Uterus (tissue), 4 donors: ENCODE measurements at places on chromosomes 2 and 18.

- DNase-seq, result no peak
These were observed 35.1 kb downstream of the LOXHD1 start for GRCh38 chr18:46621871-46622270.

- DNase-seq, result no peak
These were observed 12.9 kb upstream of the SNORC start for GRCh38 chr2:232857158-232857563.

DNA sequence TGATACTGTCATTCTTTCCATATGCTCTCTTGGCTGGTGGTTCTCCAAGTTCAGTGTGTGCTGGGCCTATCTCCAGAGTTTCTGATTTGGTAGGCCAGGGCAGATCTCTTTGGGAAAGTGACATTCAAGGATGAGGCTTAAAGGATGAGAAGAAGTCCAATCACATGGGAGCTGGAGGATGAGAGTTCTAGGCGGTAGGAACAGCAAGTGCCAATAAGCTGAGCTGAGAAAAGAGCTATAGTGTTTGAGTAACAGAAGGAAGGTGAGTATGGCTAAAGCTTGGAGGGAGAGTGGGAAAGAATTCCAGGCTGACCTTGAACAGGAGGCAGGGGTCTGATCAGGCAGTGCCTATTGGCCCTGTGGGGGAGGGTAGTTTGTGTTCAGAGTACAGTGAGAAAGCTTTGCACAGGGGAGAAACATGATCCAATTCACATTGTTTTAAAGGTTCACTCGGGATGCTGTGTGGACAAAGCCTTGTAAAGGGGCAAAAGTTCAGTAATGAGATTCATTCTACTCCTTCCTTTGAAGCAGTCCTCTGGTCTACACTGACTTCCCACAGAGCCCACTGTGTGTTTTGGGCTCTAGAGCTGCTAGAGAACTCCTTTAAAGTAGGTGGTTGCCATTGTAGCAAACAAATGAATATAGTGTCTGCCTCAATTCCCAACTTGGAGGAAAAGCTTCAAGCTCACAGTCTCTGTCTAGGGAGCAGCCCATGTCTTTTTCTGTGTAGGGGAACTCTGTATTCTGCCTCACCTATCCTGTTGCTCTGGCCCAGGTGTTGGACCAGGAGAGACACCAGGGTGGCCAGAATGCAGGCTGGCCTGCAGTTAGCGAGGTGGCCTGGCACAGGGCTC lies 81.8 kb downstream of the FASTKD2 start:
- no peak for DNase-seq

- DNase-seq, result peak; percentile 2
These were observed 16.2 kb upstream of the GPC1 start for GRCh38 chr2:240419271-240419670.

- DNase-seq, result no peak
These were observed 1.1 kb downstream of the HK2 start for GRCh38 chr2:74834792-74835755.

GRCh38 chr18:48385596-48385995 lies 23.6 kb downstream of the ZBTB7C start:
- DNase-seq, result no peak

DNA sequence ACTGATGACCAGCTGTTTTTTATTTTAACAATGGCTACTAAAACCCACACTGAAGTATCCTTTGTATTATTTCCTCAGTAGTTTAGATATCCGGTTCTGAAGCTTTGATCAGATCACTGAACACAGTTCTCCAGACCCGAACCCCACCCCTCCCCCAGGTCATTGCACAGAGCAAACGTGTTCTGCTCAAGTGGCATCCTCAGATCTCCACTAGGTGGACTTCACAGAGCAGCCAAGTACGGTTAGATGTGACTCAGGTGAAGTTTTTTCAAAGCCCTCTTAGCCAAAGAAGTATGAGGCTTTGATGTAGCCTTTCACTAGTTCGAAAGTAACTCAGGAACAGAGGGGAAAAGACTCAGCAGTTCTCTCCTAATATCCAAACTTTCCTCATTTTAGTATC lies 142.7 kb upstream of the NRP2 start:
- no peak for DNase-seq

DNA sequence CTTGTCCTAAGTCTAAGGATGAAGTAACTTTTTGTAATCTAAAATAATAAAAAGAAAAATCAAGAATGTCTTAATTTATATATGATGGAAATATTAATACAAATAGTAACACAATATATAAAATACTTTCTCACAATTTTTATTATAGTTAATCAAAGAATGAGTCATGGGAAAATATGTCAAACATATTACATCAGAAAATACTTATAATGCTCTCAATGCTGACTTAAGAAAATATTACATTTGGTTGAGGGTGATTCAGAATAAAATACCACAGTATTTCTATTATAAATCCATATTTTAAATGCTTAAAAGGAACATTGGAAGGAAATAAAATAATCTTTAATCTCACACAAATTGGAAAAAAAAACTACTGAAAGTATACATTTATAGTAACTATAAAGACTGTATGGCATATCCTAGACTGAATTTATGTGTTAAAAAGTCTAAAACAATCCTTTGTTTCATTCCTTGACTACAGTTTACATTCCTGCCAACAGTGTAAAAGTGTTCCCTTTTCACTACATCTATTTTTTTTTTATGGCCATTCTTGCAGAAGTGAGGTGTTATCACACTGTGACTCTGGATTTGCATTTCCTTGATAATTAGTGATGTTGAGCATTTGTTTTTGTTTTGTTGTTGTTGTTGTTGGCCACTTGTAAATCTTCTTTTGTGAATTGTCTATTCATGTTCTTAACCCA lies 1573.5 kb upstream of the ACVR2A start:
- no peak for DNase-seq

- DNase-seq, result no peak
These were observed 56.9 kb upstream of the LPIN2 start for GRCh38 chr18:3069671-3070433.

GRCh38 chr2:28155627-28156026 lies 237.0 kb upstream of the FOSL2 start:
- no peak for DNase-seq

GRCh38 chr18:45198526-45198925 lies 416.8 kb upstream of the SLC14A2 start:
- no peak for DNase-seq

- DNase-seq, result no peak
These were observed 33.7 kb upstream of the APCDD1 start for GRCh38 chr18:10420561-10421352.

DNA sequence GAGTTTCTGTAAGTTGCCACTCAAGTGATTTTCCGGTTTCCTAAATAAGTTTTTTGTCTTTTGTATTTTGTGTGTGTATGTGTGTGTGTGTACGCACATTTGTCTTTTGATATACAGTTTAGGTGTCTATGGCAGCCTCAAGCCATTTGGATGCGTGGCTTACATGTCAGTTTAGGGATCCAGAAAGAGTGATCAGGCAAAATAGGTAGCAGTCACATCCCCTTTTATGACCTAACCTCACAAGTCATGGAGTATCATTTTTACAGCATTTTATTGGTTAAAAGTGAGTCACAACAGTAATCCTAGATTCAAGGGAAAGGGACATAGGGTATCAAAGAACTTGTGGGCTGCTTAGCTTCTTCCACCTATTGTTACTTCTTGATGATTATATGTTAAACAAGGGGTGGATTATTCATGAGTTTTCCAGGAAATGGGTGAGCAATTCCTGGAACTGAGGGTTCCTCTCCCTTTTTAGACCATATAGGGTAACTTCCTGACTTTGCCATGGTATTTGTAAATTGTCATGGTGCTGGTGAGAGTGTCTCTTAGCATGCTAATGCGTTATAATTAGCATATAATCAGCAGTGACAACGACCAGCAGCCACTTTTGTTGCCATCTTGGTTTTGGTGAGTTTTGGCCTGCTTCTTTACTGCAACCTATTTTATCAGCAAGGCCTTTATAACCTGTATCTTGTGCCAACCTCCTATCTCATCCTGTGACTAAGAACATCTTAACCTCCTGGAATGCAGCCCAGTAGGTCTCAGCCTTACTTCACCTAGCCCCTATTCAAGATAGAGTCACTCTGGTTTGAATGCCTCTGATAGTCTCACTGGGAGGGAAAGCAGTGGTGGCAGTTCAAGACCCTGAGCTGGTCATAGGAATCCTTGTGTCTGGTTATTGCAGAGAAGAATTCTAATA lies 8.6 kb upstream of the SOCS6 start:
- DNase-seq, result no peak

GRCh38 chr2:197377670-197378069 lies 57.2 kb downstream of the SF3B1 start:
- DNase-seq, result no peak

- DNase-seq, result no peak
These were observed 27.0 kb downstream of the MFSD6 start for GRCh38 chr2:190435031-190435670.

- DNase-seq, result no peak
These were observed 370.9 kb upstream of the RND3 start for GRCh38 chr2:150858382-150858781.

DNA sequence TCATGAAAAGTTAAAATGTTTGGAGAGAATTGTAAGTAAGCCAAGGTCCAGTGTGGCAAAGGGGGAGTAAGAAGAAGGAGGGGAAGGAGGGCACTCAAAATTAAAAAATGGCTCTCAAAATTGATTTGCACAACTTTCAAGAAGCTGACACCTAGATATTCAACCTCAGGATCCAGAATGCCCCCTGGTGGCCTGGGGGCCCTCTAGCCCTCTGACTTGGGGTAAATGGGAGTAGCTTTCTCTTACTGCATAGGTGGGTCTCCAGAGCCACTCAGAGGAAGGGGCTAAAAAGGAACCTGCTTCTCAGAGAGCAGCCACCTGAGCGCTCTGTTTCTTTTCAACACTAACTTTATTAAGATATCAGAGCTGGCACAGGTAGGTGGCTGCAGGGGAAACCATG lies 968.5 kb downstream of the BCL11A start:
- DNase-seq, result no peak

DNA sequence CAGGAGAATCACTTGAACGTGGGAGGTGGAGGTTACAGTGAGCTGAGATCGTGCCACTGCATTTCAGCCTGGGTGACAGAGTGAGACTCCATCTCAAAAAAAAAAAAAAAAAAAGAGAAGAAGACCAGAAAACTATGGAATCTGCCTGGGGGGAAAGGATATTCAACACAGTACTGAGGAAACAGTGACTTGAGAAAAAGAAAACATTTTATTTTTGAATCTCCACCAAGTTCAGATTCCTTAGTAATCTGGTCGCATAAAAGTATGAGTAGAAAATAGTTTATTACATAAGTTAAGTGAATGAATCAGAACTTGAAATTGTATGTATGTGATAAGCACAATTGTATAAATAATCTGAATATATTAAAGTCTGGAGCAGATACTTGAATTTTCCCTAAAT lies 13.0 kb upstream of the HAT1 start:
- no peak for DNase-seq

DNA sequence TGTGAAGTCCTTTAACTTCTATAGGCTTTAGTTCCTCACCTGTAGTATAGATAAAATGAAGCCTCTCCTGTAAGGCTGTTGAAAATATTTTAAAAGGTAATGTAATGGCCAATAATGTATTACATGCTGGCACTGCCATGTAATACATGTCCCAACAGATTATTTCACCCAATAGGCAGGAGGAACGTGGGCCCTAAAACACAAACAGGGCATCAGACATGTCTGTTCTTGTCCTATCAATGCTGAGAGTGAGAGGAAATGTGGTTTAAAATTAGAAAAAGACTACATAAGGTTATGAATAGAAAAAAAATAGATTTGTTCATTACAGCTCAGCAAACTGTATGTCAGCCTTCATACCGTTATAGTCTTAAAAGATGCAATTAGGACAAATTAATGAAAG lies 492.7 kb upstream of the DDX18 start:
- DNase-seq, result no peak

DNA sequence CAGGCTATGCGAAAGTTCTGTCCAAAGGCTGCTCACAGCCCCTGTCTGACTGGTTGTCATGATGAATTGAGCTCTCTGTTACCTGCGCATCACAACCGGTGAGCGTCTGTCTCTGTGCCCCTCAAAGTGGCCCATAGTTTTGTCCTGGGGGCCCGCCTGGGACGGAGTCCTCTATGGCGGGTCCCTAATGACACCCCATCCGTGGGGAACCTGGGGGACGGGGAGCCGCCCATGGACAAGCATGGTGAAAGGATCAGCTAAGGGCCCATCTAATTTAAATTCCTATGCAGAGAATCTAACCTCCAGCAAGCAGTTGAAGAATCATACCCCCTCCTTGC lies 473 bp downstream of the ELMOD3 start:
- DNase-seq, result peak; percentile 19

DNA sequence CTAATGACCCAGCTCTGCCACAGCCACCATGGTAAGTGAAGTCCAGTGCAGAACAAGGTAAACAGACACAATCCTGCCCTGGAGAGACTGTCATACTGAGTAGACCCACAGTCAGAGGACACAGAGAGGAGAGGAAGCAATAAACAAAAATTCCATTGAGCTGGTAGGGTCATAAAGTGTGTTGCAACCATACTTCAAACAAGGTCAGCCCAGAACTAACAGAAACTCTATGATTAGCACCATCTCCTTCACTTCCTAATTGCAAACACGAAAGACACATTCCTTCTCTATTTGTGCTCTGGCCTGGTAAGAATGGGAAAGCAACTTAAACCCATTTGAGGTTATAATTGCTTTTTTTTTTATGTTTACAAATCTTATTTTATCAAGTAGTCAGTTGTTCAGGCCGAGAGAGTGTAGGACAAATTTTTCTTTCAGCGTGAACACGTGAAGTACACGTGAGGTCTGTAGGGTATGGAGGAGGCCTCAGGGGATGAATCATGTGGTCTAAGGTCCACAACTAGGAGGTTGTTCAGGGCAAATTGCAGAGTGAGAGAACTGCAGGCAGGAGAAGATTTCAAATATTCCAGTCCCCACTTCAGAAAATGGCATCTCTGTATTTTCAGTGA lies 71.4 kb upstream of the GLS start:
- DNase-seq, result no peak

DNA sequence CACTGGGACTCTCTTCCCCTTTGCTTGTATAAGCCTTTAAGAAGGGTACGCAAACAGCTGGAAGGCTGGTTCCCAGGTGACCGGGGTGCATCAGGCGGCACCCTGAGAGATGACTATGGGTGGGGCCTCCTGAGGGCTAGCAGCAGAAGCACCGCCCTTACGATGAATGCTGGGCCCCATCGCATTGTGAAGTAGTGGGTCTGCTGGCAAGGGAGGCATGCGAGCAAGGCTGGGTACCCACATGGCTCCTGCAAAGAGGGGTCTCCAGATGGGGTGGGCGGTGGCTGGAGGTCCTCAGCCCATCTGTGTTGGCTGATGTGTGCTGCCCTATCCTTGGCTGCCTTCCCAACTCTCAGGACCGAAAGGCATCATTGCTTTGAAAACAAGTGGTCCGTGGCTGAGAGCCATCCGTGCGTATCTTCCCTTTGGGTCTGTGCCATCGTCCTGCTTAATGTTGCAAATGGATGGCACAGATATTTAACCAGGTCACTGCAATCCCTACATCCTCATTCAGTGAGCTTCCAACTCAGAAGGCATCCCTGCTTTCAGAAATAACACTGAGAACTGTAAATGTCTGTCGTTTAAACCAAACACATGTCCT lies 83.5 kb upstream of the GPC1 start:
- no peak for DNase-seq

DNA sequence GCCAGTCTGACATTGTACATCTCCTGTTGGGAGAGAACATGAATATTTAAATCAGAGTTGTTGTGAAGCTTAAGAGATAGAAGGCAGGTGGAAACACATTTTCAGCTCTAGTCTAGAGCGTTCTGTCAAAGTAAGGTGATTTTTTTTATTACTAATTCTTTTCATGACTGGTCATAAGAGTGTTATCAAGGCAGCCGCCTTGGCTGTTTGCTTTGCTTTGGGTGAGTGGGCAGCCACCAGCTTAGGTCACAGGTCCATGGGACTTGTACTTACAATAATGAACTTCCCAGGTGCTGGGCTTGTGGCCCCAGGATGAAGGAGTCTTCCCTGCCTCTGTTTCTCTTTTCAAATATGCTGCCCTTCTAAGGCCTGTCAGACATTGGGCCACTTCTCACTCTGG lies 256.3 kb downstream of the SRBD1 start:
- no peak for DNase-seq
